ENCODE measurements at places on chromosomes 3 and 15.
A peak's percentile ranks its signal among the peaks of the same experiment; 100 is the strongest.

DNA sequence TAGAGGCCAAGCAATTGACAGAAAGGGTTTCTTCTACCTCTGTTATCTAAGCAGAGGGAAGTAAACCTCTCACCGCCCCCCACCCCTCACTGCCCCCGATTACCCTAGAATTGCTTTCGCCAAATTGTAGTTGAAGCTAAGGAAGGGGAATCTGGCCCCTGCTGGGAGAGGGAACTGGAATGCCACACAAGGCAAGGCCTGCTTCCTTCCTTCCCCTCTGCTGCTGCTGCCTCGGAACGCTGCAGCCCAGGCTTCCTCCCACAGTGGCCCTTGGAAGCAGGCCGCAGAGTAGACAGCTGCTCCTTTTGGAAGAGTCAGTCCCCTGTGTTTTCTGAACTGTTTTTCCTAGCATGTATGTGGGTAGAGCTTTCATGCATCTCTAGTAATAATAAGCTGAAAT lies 21.6 kb downstream of the RLBP1 start:
- DNase-seq: no peak

DNA sequence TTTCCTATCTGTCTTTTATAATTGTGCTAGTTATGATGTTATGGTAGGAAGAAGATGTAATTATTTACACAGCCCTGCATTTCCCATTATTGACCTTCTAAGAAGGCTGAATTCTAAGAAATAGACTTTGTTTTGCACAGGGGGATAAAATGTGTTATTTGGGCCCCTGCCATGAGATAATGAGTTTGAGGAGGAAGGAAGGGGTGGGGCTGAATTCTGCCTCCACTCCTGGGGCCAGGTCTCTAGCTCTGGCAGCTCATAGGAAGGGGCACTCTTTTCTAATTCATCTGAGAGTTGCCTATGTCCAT lies 69.2 kb upstream of the GOLGA8B start:
- DNase-seq: no peak

DNA sequence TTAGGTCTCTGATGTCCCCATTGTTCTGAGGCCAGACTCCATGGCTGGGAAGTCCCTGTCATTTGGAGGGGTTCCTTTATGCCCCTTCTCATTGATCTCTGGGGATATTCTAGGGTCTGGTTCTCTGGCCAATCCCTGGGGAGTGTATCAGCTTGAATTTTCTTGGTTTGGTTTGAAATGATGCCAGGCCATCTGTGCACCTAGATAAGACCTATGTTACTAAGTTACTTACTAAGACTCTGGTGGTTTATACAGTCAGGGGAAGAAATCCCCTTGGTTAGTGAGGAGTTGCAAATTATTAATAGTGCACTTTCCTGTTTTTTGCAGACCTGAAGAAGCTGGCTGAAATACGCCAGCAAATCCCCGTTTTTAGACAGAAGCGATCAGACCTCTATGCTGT lies 20.3 kb downstream of the NIT2 start:
- DNase-seq: no peak

- no peak for DNase-seq
Observed at GRCh38 chr3:53223541-53223966, 32.3 kb downstream of the TKT start.

GRCh38 chr15:90248789-90249202 lies 560 bp upstream of the TTLL13 start:
- no peak for DNase-seq

GRCh38 chr3:153268564-153269279 lies 106.7 kb downstream of the RAP2B start:
- no peak for DNase-seq

GRCh38 chr3:169465417-169465816 lies 198.1 kb downstream of the MECOM start:
- no peak for DNase-seq

- DNase-seq: no peak
Observed at GRCh38 chr3:117633207-117633606, 923.6 kb downstream of the TUSC7 start.

- peak; percentile 34 for DNase-seq
Observed at GRCh38 chr3:48034000-48034516, 17.8 kb upstream of the MAP4 start.

GRCh38 chr3:8780279-8780678 lies 10.9 kb upstream of the OXTR start:
- DNase-seq: no peak

GRCh38 chr3:125442506-125442905 lies 67.4 kb upstream of the ZNF148 start:
- no peak for DNase-seq

DNA sequence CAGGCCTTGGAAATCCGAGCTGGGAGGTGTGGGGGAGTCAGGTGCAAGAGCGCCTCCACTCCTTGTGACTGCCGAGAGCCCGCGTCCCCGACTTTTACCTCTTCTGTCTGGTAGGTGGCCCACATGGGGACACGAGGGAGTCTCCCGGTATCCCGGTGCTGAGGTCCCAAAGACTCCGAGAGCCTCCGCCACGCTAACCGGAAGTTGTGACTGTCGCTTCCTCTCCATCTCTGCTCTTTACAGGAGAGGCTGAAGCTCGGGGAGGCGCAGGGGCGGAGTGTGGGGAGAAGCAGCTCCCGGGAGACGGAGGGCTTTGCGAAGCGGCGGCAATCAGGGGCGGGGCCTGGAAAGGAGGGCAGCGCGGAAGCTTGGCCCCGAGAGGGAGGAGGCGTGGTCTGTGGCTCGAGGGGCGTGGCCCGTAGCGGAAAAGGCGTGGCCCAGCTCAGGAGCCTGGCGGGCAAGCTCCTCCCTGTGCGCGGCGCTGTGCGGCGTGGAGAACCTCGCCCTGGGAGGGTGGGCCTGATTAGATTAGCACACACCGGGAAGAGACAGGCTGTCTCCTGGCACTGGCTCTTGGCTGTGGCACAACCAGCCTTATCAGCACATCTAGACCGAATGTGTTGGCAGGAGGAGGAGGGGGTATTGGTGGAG lies 143.9 kb downstream of the GABRB3 start:
- no peak for DNase-seq

GRCh38 chr3:68009900-68010299 lies 355.5 kb upstream of the SUCLG2 start:
- DNase-seq: no peak

DNA sequence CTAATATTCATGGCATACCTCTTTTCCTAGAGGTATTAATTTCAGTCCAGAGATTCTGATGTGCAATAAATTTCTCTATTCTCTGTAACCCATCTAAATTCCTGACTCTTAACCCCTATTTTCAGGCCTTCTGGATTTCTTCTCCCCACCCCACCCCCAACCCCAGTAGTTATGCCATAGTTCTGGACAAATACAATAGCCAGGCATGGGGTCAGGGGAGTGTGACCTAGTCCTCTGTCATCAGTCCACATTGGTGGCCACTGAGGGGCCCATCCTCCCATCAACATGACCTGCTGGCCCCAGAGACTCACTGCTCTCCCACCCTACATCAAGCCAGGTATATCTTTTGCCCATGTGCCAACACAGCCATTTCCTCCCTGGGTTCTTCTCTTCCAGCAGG lies 3.8 kb upstream of the LIPC start:
- DNase-seq: no peak

DNA sequence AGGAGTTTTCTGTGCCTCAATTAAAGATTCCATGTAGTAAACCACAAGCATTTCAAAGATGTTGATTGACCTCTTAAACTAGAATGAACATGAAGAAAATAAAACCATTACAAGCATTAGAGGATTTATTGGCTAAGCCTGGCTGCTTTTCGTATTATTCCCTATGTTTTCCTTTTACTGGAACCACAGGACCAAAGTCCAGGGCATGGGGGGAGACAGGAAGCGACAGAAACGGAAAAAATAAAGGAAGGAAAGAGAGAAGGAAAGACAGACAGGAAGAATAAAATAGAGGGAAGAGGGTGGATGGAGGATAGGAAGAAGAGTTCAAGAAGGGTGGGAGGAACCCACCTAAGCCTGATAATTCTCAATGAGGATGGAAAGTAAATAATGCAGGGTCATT lies 169.9 kb downstream of the SHQ1 start:
- no peak for DNase-seq

DNA sequence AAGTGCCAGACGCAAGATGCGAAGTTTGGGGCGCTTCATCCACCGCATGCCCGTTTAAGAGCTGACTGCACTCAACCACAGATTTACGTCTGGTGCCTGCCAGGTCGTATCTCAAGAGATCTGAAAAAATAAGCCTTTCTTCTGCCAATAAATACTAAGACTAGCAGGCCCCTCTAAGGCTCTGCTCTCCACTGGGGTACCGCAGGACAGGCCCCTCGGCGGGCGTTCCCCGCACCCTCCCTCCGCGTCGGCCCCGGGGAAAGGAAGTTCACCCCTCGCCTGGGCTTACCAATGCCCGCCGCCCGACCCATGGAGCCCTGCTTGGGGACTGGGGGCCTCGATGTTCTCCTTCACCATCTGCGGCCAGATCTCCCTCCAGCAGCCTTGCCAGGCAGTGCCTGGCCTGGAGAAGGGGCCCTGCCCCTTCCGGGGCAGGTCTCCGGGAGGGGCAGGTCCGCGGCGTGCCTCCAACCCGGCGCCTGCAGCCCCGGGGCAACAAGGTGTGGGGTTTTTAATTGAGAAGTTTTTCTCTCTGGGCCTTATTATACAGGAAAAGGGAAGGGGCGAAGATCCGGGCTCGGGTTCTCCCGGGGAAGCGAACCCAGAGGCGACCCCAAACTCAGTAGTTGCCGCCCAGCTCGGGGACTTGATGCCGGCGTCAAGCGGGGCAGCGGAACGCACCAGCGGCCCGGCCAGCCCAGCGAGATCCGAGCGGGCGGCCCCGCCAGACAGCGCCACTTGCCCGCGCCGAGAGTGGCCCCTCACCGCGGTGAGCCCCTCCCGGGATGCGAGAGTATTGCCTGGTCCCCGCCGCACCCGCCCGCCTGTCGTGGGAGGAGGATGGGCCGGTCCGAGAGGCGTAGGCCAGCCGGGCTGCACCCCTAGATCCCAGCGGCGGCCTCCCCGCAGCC lies 735 bp downstream of the GOLGA8B start:
- DNase-seq: peak; percentile 23

GRCh38 chr3:73451301-73451944 lies 173.3 kb downstream of the PDZRN3 start:
- no peak for DNase-seq

DNA sequence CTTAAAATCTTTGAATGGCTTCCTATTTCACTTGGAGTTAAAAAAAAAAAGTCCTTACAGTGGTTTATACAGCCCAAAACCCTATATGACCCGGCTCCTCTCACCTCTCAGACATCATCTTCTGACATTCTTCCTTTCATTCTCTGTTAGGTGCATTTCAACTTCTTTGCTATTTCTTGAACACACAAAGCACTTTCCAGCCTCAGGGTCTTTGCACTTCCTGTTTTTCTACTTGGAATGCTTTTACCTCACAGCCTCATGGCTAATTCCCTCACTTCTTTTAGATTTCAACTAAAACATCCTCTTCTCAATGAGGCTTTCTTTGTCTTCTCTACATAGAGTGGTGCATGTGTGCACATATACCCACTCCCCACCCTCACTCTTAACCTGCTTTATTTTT lies 91.0 kb upstream of the MB21D2 start:
- no peak for DNase-seq

DNA sequence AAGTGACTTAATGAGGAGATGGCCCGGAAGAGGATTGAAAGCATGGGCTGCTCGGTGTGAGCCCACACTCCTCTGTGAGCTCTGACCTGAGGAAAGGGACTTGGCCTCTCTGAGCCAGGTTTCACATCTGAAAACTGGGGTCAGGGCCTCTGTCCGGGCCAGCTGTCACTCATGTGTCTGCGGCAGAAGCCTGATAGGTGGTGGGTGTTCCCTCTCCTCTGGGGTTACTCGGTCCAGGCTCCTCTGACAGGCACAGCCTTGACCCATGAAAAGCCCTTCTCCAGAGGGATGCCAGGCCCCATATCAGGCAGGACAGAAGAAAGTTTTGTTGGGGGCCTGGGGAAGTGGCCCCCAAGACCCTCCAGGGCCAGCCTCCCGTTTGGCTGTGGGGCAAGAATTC lies 131.4 kb downstream of the CHSY1 start:
- DNase-seq: no peak

GRCh38 chr15:74994236-74994635 lies 1.1 kb upstream of the SCAMP5 start:
- DNase-seq: no peak

- no peak for DNase-seq
Observed at GRCh38 chr3:112247350-112247749, 46.7 kb downstream of the SLC9C1 start.

DNA sequence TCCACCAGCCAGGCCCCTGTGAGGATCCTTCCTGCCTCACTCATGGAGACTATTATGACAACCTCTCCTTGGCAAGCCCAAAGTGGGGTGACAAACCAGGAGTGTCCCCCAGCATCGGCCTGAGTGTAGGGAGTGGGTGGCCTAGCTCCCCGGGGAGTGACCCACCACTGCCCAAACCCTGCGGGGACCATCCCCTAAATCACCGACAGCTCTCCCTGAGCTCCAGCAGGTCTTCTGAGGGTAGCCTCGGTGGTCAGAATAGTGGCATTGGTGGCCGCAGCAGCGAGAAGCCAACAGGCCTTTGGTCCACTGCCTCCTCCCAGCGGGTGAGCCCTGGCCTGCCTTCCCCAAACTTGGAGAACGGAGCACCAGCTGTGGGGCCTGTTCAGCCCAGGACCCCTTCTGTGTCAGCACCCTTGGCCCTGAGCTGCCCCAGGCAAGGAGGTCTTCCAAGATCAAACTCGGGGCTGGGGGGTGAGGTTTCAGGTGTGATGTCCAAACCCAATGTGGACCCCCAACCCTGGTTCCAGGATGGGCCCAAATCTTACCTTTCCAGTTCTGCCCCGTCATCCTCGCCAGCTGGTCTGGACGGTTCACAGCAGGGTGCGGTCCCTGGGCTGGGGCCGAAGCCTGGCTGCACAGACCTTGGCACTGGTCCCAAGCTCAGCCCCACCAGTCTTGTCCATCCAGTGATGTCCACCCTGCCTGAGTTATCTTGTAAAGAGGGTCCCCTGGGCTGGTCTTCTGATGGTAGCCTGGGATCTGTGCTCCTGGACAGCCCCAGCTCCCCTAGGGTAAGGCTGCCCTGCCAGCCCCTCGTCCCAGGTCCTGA lies 1.0 kb downstream of the LIMD1 start:
- peak; percentile 44 for DNase-seq

DNA sequence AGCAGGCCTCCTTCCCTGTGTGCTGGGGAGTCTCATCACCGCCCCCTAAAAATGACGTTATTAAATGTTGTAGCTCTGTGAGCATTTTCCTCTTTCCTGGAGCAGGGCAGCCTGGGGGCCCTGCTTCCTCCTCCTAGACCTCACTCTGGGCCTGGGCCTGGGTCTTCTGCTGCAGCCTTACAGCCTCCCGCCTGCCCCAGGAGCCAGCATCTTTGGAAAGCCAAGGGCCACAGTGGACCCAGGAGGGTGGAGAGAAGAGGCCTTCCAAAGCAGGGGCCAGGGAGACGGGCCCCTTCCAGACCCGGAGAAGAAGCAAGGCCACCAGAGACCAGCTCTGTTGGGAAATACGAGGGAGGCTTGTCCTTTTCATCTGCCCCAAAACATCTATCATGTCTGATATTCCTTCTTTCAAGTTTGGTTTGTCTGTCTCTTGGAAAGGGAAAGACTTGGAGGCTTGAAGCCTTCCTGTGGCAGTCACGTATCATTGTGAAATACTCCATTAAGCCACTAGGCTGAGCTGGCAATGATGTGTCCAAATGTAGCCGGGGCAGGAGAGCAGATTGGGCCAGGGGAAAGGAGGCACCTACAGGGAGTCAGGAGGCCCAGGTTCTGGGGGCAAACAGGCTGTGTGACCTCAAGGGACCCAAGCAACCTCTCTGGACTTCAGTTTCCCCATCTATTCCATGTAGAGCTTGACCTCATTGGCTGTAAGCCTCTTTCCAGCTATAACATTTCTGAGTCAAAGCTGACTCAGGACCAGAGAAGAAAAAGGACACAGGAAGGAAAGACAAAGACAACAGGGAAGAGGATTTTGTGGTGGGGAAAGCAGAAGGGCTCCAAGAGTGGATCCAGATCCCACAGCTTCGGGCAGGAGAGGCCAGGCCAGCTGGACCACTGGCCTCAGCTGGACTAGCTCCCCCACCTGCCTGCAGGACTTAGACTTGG lies 31.1 kb downstream of the CYP11A1 start:
- no peak for DNase-seq

Measured in Calu3 (cell line).